ENCODE measurements at places on chromosomes 7 and 10.

DNA sequence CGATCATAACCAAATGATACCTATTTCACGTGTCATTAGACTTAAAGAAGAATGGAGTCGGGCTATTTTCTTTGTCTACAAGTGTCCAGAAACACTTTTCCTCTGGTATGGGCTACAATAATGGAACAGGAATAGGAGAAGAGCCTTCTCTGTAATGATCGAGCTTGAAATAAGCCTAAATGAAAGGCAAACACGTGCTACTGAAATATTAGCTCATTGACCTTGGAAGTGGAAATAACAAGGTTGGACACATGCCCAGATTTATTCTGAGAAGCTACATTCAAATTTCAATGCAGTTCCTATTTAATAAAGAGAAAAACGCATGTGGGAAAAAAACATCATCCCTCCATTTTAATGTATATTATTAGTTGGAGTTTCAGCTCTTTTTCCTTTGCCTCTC lies 254.7 kb upstream of the PTER start:
- no peak for ATAC-seq

GRCh38 chr7:127858091-127858914 lies 172.9 kb downstream of the LRRC4 start:
- ATAC-seq: no peak

DNA sequence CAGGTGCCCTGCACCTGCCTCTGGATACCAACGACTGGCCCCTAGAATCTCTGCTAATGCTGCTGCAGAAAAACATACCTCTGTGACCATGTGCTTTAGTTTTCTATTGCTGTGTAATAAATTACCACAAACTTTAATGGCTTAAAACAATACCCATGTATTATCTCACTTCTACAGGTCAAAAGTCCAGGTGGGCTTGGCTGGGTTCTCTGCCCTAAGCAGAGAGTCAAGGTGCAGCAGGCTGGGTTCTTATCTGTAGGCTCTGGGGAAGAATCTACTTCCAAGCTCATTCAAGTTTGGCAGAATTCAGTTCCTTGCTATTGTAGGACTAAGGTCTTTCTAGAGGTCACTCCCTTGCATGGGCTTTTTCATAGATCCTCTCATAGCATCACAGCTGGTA lies 52.3 kb downstream of the CCDC71L start:
- ATAC-seq: no peak

- no peak for ATAC-seq
Observed at GRCh38 chr7:117324960-117325359, 2.1 kb upstream of the WNT2 start.

- no peak for ATAC-seq
Observed at GRCh38 chr10:37826806-37827205, 30.6 kb downstream of the ZNF248 start.

DNA sequence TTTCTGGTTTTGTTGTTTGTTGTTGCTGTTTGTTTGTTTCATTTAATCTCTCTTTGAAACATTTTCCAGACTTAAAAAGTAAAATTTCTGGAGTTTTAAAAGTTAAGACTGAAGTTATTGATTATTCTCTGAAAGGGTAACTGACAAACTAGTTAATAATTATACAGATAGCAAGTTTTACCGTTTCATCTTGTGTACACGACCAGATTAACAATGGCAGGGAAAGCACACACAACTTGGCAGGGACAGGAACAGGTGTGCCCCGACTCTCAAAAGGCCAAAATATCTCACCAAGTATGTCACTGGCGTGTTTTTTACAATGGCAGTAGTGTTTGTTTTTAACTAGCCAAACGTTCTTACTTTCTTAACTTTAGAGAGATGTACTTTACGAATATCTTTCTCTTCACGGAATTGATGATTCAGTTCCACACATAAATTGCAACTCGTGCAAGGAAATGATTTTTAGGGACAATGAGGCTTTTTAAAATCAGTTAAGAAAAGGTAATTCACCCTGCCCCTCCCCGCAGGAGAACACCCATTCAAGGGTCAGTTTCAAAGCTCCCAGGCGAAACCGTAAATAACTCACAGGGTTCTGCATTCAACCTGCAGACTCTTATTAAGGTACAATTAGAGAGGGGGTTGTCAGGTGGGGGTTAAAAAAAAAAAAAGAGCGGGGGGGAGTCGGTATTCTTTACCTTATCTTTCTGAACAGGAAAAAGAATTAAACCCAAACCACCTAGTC lies 3.5 kb downstream of the CTBP2 start:
- no peak for ATAC-seq

GRCh38 chr10:120938822-120939221 lies 87.7 kb downstream of the WDR11 start:
- no peak for ATAC-seq

DNA sequence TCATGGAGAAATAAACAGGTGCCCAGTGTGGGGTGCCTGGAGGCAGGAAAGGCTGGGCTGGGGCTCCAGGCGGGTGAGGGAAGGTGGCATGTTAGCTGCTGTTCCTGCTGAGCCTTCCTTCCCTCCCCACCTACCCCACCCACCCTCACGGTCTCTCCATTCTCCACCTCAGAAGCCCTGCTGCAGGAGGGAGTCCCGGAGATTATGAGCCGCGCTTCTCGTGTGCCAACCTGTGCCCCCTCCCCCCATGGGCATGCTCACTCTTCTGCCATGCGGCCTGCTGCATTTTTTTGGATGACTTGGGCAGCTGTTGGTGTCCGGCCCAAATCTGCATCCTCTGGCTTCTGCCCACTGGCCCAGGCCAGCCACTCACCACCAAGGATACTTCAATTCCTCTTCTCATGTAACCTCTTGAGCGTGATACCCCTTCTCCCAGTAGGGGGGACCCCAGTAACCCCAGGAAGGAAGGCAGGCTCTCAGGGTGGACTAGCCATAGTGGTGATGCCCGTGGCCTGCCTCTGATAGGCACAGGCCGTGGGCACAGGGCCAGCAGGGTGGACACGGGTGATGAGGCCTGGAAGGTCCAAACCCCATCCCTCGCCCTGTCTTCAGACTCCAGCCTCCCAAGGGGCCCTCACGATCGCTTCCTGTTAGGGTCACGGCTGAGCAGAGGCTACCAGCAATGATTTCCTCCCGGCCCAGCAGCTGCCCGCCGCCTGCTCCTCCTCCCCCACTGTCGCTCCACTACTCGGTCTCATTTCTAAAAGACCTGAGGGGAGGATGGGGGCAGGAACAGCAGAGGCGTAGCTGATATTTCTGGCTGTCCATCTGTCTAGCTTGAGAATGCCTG lies 27.8 kb downstream of the UNC5B start:
- ATAC-seq: no peak

GRCh38 chr10:58399410-58399809 lies 14.2 kb downstream of the TFAM start:
- no peak for ATAC-seq

- ATAC-seq: peak; percentile 26
Observed at GRCh38 chr10:11175823-11176243, 158.2 kb downstream of the CELF2 start.

DNA sequence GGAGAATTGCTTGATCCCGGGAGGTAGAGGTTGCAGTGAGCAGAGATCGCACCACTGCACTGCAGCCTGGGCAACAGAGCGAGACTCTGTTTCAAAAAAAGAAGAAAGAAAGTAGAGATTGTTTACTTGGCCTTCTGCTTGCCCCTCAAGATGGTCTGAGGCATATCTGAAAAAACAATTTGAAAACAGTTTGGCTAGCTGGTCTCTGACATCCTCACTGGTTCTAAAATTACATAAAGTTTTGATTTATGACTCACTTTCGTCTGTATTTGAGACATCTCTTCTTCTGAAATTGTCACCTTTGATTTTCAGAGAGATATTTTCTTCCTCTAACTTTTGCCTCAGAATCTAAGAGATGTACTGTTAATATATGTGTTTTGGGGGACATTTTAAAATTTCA lies 49.6 kb upstream of the HELLS start:
- ATAC-seq: no peak

GRCh38 chr7:73919694-73920375 lies 58.9 kb downstream of the TMEM270 start:
- ATAC-seq: no peak

DNA sequence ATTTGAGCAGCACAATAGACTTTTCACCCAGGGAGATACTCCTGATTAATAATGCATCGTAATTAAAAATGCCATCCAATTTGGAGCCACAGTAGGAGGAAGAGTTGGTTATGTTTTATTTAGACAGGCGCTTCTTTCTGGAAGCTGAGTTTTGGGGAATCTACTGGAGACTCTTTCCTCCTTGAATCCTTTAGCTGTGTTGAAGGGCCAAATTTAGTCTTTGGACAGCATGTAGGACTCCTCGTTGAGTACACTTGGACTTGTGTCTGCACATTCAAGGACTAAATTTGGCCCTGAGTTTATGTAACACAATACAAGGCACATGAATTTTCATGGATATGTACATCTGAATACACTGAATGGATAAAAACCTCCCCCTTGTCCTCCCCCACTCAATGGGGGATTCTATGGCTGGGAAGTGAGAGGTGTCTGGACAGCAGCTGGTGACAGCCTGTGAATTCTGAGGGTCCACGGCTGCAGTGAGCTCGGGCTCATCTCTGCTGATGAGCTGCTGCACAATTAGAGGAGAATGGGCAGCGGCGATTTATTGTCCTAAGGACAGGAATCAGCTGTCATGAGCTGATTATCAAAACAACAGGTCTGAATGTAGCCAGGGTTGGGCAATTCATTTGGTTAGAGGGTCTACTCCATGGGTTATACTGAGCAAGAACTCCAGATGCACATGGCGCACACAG lies 95.2 kb downstream of the PRTFDC1 start:
- no peak for ATAC-seq

DNA sequence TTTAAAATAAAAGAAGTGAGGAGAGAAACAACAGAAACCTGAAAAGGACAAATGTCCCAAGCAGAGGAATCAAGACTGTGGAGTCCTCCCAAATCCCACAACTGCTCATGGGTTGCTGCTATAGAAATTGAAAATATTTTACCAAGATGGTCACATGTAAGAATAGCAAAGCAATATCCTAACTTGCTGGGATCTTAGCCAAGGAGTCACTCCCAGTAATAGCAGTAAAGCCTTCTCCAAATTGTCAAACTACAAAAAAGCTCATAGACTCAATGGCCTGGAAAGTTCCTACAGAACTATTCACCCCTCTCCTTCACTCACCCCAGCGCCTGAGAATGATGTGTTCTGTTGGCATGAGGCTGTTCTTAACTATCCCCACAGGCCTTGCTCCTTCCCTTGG lies 186.5 kb downstream of the ELMO1 start:
- no peak for ATAC-seq

- peak; percentile 44 for ATAC-seq
Observed at GRCh38 chr10:78178940-78179339, 145.3 kb downstream of the RPS24 start.

- ATAC-seq: no peak
Observed at GRCh38 chr10:122875843-122876466, 3.4 kb downstream of the FAM24B start.

- ATAC-seq: no peak
Observed at GRCh38 chr7:158804335-158804734, 25.0 kb downstream of the ESYT2 start.

GRCh38 chr7:27999829-28000228 lies 180.8 kb downstream of the JAZF1 start:
- no peak for ATAC-seq

- peak; percentile 26 for ATAC-seq
Observed at GRCh38 chr10:50421026-50421719, 169.9 kb upstream of the ASAH2 start.

Data from esophagus mucosa (tissue), 1 donor.